ENCODE measurements at places on chromosomes 16 and 17.

- no peak for DNase-seq
Measured at GRCh38 chr16:52492789-52493357, 54.1 kb downstream of the TOX3 start.

GRCh38 chr17:67262435-67263117, 17.6 kb upstream of the HELZ start:
- DNase-seq, result no peak

- no peak for DNase-seq
Measured at GRCh38 chr17:8225813-8226535, 15.6 kb upstream of the AURKB start.

GRCh38 chr17:33973491-33973890, 281.6 kb upstream of the CCL2 start:
- no peak for DNase-seq

DNA sequence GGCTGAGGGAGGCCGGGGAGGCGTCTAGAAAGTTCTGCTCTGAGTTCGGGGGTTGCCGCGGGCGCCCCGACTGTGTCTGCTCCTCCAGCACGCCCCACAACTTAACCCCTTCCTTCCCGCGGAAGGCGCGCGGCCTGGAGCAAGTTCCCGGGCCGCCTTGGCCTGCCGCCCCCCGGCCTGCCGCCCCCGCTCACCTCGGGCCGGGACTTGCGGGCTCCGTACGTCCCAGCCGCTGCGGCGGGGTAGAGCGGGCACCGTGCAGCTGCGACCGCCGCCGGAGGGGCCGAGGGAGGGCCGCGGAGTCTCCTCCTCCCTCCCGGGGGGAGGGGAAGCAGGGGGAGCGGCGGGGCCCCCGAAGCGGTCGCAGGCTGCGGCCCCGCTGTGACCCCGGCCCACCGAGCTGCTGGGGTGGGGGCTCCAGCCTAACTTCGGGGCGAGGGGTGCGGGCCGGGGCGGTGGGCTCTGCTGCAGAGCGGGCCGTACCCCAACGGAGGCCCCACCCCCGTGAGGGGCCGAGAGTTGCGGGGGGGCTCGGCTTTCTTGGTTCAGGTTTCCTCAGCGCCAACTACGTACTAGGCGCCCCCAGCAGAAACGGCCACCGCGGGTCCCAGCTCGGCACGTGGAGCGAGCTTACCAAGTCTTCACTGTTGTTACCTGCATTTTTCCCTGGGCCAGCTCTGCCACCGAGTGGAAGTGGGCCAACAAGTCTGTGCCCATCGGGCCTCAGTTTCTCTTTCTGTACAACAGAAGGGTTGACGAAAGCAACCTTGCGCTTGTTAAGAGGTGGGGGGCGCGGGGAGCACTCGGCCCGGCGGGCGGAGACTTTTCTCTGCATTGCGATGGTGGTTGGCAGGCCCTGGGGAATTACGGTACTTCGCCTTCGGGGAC, at the start of gene CCDC102A:
CCDC102A (minus strand) TSS at position 266 of the 888 bp plus-strand sequence. CDS start 7,394 bp downstream, outside the sequence.
- DNase-seq, result peak; percentile 89

DNA sequence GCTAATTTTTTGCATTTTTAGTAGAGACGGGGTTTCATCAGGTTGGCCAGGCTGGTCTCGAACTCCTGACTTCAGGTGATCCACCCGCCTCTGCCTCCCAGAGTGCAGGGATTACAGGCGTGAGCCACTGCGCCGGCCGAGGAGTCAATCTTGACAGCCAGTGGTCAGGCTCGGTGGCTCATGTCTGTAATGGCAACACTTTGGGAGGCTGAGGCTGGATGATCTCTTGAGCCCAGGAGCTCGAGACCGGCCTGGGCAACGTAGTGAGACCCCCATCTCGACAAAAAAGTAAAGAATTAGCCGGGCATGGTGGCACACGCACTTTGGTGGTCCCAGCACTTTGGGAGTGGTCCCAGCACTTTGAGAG, 608 bp upstream of the PGS1 start:
- DNase-seq, result no peak

DNA sequence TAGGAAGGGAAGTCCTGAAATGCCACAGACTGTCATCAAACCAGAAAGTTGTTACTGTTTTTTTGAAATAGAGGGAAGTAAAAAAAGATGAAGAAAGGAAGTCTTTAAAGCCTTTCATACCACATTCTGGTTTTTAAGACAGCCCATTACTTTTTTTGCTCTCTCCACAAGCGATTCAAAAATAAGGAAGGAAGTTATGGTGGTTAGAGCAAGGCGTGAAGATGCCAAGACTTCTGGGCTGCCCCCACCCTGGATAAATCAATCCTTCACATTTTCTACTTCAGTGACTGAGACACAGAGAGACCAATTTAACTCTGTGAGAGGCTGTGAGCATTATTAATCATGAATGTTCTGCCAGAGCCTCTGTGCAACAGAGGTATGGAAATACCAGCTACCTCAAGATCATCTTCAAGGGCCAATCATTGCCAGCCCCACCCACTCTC, 82.3 kb upstream of the BCAR1 start:
- no peak for DNase-seq

GRCh38 chr17:45073414-45074070, 12.4 kb downstream of the NMT1 start:
- DNase-seq, result no peak

- no peak for DNase-seq
Measured at GRCh38 chr17:44557651-44558285, 484 bp downstream of the FZD2 start.

- no peak for DNase-seq
Measured at GRCh38 chr17:44024271-44024663, 9.5 kb upstream of the TMEM101 start.

GRCh38 chr17:2181206-2181896, 122.2 kb downstream of the SMG6 start:
- no peak for DNase-seq

DNA sequence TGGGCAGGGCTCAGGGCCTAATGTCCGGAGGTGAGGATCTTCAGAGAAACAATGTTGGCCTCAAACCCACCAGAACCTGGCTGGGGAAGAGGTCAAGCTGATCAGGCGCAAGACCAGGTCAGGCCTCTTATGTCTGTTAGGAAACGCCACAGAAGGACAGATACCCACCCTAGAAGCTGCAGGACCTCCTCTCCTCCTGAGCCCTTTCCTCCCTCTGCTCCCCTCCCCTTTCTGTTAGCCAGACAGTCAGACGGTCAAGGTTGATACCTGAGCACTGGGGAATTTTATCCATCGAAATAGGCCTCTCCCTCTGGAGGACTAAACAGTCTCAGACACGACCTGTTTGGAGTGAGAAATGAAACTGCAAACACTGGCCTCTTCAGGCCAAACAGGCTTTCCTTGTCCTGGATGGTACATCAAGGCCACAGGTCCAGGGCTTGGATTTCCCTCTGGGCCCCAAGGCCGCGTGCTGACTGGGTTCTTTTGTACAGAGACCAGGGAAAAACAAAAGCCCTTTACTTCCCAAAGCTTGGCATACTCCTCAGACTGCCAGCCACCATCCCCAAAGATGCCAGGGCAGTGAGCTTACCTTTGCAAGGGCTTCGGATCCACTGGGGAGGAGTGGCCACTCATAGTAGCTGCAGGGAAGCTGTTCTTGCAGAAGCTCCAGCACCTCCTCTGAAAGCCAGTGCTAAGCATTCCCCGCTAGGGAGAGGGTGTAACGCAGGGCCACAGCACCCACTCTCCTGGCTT, 135.8 kb downstream of the CCDC182 start:
- DNase-seq, result no peak

- no peak for DNase-seq
Measured at GRCh38 chr16:67342616-67343015, 16.0 kb downstream of the LRRC36 start.

DNA sequence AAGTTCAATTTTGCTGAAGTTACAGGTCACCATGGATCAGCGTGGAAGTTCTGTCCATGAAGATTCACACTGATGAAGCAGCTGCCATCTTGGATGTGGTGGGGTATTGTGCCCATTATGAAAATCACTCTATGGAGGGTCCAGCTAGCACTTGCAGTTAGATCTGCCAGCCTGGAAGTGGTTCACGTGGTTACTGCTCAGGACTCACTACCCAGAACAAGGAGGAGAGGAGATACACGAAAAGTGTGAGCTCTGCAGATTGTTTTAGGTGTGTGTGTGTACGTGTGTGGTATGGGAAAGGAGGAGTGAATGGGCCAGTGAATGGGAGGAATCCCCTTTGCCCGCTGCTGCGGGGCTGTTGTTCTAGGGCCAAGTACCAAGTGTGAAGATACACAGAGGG, 333.4 kb downstream of the MAF start:
- no peak for DNase-seq

DNA sequence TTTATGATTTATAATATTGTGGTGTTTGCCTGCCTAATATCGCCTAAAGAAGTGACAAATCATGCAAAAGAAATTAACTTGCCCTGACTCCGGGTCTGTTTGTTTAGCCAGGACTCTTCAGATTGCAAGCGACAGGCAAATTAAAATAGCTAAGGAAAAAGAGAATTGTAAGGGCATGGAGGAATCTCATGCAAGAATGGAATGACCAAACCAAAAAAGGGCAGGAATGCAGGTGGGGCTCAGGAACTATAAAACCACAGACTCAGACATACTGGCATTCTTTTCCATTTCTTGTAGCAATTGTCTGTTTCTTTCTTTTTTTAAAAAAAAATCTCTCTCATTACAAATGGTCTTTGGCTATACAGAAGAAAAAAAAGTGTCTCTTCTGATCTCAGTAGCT, 188.1 kb upstream of the XYLT1 start:
- DNase-seq, result no peak

DNA sequence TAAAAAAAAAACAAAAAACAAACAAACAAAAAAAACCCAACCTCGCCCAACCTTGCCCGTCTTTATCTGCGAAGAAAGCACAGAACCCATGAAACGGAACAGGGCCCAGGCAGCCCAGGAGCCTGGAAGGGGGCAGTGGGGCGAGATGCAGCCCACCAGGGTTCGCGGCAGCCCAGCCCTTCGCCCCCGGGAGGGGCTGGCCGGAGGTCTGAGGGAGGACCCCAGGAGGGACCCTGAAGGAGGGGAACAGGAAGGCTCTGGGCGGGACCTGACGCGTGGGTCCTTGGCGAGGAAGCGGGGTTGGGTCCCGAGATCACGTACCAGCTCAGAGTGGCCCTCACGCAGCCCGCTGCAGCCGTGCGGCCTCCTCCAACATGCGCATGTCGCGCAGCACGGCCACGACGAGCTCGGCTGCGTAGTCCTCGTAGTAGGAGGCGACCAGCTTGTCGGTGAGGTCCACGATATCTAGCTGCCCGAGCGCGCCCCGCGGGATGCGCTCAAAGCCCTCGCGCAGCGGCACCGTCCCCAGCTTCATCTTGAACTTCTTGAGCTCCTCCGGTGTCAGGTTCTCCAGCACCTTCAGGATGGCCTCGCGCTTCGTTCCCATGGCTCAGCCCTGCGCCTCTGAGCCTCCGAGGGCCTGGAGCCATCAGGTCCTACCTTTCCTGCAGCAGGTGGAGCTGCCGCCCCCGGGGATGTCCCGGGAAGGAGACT, at the start of gene PYDC1:
PYDC1 (minus strand) TSS at position 714 of the 714 bp plus-strand sequence; CDS start at position 607, 107 bp downstream.
- DNase-seq, result no peak

- DNase-seq, result no peak
Measured at GRCh38 chr16:80852261-80852872, 48.0 kb upstream of the CDYL2 start.

DNA sequence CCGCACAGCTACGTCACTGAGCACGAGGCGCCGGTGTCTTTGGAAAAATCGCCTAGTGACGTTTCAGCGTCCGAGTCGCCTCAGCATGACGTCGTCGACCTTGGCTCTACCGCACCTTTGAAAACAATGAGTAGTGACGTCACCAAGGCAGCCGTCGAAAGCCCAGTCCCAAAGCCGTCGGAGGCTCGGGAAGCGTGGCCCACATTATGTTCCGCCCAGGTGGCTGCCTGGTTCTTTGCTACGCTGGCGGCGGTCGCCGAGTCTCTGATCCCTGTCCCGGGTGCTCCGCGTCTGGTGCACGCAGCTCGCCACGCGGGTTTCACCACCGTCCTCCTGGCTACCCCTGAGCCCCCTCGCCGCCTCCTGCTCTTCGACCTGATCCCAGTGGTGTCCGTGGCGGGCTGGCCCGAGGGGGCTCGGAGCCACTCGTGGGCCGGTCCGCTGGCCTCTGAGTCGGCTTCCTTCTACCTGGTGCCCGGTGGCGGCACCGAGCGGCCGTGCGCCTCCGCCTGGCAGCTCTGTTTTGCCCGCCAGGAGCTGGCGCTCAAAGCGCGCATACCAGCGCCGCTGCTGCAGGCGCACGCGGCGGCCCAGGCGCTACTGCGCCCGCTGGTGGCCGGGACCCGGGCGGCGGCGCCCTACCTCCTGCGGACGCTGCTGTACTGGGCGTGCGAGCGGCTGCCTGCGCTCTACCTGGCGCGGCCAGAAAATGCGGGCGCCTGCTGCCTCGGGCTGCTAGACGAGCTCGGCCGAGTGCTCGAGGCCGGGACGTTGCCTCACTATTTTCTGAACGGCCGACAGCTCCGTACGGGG, 1.5 kb downstream of the TMEM102 start:
- DNase-seq, result no peak

GRCh38 chr16:70427786-70428177, 11.1 kb downstream of the ST3GAL2 start:
- no peak for DNase-seq

DNA sequence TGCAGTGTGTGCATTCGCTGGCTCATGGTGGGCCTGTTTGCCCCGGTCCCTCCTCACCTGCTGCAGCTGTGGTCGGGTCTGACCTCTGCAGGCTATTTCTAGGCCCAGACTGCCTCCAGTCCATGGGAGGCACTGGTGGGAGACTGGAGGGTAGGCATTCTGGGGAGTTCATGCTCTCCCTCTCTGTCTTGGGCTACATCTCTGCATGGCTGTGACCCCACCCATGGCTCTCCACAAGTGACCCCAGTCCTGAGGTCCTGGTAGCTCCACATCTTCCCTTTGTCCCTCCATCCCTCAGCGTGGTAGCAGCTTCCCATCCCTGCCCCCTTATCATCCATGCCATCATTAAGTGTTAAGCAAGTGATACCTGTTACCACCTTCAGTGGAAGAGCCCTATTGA, 107.8 kb upstream of the SEC14L1 start:
- no peak for DNase-seq

- no peak for DNase-seq
Measured at GRCh38 chr16:66735891-66736290, 15.5 kb downstream of the DYNC1LI2 start.

DNA sequence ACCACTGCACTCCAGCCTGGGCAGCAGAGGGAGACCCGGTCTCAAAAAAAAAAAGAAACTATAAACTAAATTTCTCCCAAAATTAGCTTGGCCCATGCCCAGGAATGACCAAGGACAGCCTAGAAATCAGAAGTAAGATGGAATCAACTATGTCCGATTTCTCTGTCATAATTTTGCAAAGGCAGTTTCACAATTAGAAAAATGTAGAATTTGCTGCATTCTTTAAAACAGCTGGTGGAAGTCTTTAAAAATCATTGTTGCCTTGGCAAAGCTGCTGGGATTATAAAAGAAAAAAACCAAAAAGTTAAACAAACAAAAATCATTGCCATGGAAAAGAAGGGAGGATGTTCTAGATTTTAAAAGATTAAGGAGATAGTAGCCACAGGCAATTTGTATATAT, 32.4 kb downstream of the WWP2 start:
- no peak for DNase-seq

- DNase-seq, result no peak
Measured at GRCh38 chr16:53372992-53373871, 61.0 kb upstream of the RBL2 start.

DNA sequence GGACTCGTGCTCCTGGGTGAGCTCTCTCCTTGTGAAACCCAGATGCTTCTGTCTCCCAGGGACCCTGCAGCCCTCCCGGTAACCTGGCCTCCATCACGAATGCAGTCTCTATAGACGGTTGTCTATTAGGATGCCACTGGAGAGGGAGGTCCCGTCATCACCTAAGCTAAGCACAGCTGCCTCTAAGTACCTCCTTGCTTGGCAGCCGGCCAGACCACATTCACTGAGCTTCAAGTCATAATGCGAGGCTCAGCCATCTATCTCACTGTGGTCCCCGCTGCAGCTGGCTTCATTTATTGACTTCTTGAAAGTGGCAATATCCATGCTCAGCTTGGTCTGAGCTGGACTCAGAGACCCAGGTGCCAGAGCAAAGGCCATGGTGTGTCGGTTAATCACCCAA, 74.5 kb upstream of the HSBP1 start:
- no peak for DNase-seq
